ENCODE measurements at places on chromosomes 16 and 17.

- DNase-seq, result peak; percentile 79
Measured at GRCh38 chr16:30551781-30552180, 6.4 kb downstream of the ZNF764 start.

- no peak for DNase-seq
Measured at GRCh38 chr16:47493381-47494337, 32.5 kb downstream of the PHKB start.

GRCh38 chr16:8892101-8892575 is 10.0 kb downstream of the LITAFD start:
- no peak for DNase-seq

DNA sequence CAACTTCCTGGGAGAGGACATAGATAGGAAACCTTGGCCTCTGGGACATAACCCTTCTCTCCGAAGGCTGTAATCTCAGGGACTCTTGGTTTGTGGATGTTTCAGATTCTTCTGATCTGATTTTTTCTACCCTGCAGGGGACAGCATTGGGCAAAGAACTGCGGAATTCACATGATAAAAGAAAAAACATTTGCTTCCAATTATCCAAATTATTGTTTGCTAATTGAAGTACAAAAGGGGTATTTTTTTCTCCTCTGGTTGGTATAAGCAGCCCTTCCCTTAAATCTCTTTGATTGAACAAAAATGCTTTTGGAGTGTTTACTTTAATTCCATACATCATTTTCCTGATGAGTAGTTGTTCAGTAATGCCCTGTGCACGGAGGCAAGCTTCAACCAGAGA is 251.7 kb upstream of the IRX3 start:
- no peak for DNase-seq

- no peak for DNase-seq
Measured at GRCh38 chr17:56131431-56131830, 21.8 kb upstream of the ANKFN1 start.

- DNase-seq, result no peak
Measured at GRCh38 chr17:32697728-32698625, 178.9 kb downstream of the MYO1D start.

- DNase-seq, result peak; percentile 54
Measured at GRCh38 chr16:69329369-69330285, 761 bp downstream of the PDF start.

DNA sequence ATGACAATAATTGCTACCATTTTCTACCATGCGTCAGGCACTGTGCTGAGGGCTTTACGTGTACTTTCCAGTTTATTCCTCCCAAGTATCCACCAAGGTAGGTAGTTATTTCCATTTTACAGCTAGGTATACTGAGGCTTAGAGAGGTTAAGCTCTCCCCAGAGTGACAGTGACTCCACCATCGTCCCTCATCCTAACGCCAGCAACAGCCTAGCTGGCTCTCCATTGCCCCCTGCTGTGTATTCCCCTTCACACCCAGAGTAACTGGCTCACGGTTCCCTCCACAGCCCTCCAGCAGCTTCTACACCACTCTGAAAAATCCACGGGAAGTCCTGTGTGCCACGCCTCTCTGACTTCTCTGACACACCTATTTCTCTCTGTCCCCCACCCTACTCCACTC is 7.1 kb upstream of the ASGR1 start:
- DNase-seq, result peak; percentile 15

GRCh38 chr16:25093208-25094061 is 18.1 kb upstream of the LCMT1 start:
- peak; percentile 16 for DNase-seq

DNA sequence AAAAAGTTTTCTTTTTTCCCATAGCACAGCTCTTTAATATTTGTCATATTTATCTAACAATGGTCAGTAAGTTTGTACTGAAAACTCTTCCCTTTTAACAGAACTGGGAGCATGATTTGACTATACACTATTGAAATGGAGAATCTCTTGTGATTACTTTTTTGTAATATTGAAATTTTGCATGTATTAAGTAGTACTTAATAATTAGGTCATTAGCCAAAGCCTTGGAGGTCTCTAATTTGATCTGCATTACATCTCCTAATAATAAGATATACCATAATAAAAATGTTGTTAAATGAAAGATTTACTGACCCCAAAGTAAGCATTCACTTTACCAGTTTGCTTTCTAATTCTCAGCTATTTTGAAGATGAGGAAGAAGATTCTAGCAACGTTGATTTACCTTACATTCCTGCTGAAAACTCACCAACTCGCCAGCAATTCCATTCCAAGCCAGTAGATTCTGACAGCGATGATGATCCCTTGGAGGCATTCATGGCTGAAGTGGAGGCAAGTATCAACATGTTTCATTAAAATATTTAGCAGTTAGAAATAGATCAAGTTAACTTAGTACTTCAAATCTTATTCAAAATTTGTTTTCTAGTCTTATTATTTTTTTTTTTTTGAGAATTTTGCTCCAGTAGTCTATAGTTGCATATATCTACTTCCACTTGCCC is 18.2 kb downstream of the DDX42 start:
- DNase-seq, result no peak

GRCh38 chr17:61380836-61381525 is 18.7 kb upstream of the TBX2 start:
- no peak for DNase-seq

GRCh38 chr17:82900741-82901140 is 60.9 kb upstream of the ZNF750 start:
- no peak for DNase-seq

DNA sequence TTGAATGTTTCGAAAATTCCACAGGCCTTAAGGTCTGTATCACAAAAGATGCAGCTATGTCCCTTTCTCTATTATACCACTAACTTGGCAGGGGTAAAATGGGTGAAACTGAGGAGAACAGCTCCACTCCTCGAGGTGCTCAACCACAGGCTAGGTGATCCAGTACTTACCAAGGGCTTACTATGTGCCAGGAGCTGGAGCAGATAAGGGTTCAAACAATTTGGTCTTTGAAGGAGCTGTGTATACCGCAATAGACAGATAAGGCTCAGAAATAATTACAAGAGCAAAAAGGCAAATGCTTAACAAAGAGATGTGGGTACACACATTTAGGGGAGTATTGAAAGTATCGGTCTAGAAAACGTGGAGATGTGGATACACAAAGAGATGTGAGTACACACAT is 1.5 kb downstream of the XPO6 start:
- no peak for DNase-seq

- DNase-seq, result no peak
Measured at GRCh38 chr16:52035436-52035835, 511.5 kb downstream of the TOX3 start.

DNA sequence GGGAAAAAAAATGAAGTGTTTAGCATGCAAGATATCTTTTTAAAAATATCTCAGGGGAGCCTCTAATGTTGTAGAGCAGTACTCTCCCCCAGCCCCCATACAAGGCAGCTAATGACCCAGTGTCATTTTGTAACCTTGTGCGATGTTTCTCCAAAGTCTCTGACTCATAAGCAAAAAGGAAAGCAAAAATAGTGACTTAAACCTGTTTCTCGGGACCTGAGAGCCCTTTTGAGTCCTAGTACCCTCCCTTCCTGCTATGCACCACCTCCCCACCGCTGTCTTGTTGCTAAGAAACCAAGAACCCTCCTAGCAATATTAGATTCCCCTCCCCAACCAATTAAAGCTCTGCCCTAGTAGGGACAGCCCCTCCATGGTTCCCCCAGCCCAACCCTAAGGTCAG is 2.8 kb downstream of the MYCBPAP start:
- DNase-seq, result peak; percentile 49

- no peak for DNase-seq
Measured at GRCh38 chr17:5864741-5865657, 205.2 kb upstream of the WSCD1 start.

DNA sequence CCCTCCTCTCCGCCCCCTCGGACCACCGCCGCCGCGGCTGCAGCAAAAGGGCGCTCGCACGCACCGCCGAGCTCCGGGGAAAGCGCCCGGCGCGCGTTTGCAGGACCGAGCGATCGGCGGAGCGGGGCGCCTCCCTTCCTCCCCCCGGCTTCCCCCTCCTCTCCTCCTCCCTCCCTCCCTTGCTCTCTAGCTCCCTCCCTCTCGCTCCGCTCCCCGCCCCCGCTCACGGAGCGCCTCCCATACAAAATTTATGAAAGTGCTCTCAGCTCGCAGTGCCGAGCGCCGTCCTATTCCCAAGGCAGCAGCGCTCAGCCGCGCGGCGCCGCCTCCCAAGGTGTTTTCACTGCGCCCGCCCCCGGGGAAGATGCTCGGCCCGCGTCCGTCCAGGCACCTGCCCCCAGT is at the start of gene RTN4RL1:
RTN4RL1 (minus strand) TSS at position 115 of the 402 bp plus-strand sequence. CDS start 469 bp downstream, outside the sequence.
- peak; percentile 86 for DNase-seq

DNA sequence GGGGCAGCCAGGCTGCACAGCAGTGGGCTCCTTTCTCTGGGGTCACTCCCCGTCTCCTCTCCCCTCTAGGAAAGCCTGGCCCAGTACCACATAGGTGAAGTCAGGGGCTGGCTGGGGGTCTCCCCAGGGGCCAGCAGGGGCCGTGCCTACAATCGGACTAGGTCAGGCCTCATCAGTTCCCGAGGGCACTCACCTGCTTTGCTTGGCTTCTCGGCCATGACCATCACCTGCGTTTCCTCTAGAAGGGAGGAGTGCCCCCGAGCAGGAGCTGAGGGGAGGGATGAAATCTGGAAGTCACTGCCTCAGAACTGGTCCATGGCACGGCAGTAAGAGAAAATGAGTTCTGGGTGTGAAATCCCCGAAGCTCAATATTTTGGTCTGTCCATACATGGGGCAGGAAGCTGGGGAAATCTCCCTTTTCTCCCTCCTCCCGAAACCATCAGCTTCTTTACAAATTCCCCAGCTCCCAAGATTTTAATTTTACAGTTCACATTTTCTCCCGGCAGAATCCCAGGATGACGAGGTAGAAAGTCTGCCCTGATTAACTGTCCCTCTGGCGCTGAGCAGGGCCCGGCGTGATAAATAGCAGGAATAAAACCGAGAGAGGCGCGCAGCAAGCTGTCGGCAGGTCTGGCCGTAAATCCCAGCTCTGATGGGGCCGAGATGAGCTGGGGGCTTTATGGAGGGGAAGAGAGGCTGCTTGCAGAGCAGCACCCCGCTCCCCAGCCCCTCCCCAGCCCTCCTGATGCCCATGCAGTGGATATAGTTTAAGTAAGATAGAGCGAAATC is 172.1 kb downstream of the RBFOX3 start:
- DNase-seq, result no peak

- DNase-seq, result no peak
Measured at GRCh38 chr16:27685807-27686206, 135.9 kb downstream of the KATNIP start.

GRCh38 chr17:49741009-49741691 is 22.8 kb downstream of the FAM117A start:
- no peak for DNase-seq

GRCh38 chr16:88783391-88784073 is 1.5 kb downstream of the PIEZO1 start:
- DNase-seq, result peak; percentile 39
